ENCODE measurements at places on chromosomes 5 and 9.

GRCh38 chr9:89444925-89445765 lies 52.8 kb downstream of the SEMA4D start:
- no peak for DNase-seq

DNA sequence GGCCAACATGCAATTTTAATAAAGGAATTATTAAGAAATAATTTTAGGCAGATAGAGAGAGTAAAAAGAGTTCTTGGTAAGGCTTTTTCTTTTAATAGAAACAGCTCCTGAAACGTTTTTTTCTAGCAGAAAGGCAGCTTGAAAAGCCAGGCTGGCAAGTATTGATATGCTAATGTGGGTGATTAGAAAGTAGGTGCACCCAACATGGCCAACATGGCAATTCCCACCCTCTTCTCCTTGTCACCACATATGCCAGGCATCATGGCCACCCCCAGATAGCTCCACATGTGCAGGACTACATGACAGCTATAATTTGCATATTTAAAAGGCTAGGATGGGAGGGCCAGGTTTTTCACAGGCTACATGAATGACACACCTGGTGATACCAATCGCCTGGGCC lies 615.2 kb downstream of the PTPRD start:
- DNase-seq: peak; percentile 10

DNA sequence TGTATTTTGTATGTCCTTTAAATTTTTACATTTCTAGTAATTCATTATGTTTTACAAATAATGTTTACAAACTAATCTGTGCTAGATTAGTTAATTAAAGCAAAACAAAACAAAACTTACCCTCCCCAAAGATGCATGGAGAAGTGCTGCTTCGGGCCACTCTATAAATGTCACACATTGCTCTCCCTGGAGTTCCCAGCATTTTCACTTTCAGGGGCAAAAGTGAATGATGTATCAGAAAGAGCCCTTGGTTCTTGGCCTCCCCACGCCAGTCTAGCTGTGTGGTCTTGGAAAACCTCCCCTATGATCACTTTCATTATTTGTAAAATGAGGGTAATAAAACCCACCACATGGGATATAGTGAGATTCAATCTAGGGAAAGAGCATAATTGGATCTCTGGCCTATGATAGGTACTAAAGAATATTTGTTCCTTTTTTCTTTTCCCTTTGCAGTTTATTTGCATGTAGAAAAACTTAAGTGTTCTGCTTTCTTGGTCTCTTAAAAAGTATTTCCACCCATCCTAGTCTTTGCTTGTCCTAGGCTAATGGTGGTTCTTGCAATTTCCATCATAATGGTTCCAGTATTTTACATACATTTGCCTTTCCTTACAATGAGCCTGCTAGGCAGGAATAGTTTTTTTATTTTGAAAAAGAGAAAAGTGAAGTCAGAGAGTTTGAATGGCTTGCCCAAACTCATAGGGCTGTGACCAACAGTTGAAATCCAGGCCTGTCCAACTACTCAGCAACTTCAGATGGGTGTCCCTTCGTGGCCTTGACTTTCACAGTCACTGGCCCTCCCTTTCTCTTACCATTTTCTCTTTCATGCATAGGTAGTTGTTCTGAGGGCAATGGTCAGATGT lies 184.5 kb upstream of the KLF4 start:
- no peak for DNase-seq

DNA sequence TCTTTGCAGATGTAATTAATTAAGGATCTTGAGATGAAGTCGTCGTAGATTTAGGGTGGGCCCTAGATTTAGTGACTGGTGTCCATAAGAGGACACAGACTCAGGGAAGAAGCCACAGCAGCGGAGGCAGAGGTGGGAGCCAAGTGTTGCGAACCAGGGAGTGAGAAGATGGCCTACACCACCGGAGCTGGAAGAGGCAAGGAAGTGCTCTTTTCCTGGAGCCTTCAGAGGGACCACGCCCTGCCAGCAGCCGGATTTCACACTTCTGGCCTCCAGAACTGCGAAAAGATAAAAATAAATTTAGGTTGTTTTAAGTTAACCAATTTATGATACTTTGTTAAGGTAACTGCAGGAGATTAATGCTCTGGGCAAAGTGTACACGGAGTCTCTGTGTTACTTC lies 30.7 kb downstream of the EHMT1 start:
- no peak for DNase-seq

DNA sequence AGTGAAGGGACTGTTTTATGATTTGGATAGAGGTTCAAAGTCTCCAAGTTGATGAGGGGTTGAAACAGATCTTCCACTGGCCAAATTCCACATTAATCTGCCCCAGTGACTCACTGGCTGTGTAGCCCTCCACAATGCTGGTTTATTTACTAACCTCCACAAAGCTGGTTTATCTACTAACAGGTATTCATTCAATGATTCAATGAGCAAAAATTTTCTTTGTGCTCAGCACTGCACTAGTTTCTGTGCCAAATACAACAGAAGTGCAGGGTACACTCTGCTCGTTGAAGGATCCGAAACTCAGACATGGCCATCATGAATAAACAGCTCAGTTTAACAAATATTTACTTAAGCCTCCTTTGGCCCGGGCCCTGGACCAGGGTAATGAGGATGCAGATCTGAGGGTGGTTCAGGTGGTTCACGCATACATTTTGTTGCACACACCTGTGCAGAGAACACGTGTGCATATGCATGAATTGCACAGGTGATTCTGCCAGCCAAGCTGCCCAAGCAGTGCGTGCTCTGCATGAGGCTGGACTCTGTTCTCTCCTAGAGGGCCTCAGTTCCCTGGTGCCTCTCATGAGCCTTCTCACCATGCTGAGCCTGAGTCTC lies 71.0 kb downstream of the SH3PXD2B start:
- DNase-seq: no peak

- DNase-seq: no peak
Measured at GRCh38 chr5:72161951-72162350, 54.7 kb downstream of the MAP1B start.

DNA sequence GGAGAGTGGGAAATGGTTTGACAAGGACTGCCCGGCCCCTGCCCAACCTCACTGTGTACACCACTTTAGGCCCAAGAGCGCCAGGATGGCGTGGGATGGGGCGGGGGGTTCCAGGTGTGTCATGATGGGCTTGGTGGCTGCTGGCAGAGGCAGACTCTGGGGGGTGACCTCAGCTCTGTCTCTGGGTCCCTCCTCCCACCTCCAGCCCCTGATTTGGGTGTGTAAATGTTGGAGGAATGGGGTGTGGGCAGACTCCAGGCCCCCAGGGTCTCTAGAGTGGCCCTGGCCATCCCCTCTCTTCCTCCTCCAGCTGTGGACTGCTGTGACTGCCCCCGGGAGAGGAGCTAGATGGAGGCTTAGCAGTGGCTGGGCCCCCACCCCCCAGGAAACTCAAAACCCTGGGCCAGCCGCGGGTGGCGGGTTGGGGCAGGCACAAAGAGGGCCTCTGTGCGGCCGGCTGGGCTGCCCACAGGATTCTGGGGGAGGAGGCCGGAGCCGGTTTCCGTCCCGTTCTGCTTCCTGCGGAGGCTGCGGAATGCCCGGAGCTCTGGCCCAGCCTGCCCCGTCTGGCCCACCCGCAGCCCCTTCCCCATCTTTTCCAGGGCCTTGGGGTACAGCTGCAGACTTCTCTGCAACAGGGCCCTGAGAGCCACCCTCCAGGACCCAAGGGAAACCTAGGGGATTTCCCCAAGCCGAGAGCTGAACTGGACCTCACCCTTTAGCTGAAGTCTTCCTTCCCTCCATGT lies 23.1 kb downstream of the CXXC5 start:
- no peak for DNase-seq

DNA sequence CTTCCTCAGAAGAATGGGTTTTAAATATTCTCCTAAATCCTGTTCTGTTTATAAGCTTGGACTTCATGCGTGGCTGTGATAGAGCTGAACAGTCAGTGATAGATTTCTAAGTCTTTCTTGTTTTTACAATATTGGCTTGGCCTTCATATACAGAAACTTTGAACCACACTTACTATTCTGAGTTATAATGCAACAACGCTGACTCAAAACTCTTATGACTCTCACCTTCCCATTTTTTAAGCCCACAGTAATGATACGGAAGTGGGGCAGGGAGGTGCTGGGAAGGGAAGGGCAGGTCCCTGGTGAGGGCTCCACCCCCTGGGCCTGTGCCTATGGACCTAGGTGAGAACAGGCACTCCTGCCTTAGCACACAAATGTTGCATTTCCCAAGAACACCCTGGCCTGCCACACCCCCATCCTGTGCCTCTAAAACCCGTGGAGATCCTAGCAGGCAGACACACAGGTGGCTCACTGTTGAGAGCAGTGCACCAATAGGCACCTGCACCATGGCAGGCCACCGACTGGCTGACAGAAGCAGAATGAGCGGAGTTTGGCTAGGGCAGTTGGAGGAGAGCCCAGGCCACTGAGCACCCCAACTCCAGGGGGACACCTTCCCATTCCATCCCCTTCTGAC lies 376.7 kb downstream of the GABRG2 start:
- no peak for DNase-seq

- no peak for DNase-seq
Measured at GRCh38 chr5:157874861-157875260, 15.9 kb upstream of the CLINT1 start.

- no peak for DNase-seq
Measured at GRCh38 chr9:119101048-119101447, 268.2 kb downstream of the BRINP1 start.

DNA sequence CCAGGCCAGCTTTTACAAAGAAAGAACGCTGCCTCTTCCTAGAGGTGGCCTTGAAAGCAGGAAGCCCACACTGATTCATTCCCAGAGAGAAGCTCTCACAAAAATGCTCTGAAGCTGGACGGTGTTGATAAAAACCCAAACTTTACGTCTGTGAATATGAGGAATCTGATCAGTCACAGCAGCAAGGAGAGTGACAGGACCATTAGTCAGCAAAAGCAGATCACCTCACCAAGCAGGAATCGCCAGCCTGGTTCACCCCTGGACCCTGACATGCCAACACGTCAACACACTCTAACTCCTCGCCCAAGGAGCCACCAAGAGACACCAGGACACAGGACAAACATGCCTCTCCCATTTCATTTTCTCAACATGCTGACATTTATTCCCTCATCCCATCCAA lies 70.6 kb upstream of the ZNF622 start:
- DNase-seq: no peak

DNA sequence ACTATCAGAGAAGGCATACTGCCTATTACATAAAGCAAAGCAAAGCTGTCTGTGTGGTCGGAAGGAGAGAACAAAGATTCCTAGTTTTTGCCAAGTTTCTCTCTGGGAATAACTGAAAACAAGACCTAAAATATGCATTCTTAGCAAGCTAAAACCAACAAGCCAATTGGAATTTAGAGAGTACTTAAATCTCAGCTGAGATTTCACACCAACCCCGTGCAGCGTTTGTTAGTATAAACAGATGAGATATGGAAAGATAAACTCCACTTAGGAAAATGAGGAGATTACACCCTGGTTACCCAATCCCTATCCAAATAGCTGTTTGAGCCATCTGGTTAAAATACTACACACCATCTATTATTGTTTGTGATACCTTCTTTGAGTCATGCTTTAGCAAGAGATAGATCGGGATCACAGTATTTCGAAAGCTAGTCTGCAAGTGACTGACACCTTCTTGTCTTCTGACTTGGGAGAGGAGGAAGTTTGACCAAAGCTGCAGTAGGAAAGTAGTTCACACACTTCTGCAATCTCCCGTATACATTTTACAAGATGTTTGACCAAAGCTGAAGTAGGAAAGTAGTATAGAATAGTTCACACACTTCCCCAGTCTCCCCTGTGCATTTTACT lies 18.2 kb downstream of the FAF2 start:
- peak; percentile 43 for DNase-seq

DNA sequence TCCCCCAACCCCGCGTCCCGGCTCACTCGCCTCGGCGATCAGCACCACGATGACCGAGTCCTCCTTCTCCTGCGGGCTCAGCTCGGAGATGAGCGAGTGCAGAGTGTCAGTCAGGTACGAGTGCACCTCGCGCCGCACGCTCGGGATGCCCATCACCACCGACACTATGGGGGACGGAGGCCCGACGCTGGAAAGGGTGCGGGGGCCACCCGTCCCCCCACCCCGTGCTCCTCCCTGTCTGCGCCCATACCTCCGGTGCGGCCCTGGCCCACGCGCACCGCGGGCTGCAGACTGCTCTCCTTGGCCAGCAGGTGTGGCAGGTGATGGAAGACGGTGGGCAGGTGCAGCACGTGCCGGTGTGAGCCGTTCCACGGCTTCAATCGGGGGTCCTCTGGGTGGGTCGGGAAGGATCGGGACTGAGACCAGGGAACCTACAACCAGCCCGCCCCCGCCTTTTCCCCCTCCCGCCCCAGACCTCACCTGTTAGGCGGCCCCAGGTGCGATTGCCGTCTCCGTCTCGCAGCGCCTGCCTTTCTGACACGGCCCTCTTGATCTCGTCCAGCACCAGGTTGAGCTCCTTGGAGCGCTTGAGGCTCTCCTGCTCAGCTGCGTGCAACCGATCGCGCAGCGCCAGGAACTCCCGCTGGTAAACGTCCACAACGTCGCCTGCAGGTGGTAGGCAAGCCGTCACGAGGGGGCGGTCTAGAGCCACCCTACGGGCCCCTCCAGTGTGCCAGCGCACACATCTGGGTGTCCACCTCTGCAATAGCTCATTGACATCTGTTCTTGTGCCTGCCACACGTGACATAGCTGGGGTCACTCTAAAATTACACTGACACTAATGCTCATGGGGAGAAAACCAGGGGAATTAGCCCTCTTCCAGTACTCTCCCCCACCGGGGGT lies 5.1 kb downstream of the MGAT4B start:
- DNase-seq: peak; percentile 92

DNA sequence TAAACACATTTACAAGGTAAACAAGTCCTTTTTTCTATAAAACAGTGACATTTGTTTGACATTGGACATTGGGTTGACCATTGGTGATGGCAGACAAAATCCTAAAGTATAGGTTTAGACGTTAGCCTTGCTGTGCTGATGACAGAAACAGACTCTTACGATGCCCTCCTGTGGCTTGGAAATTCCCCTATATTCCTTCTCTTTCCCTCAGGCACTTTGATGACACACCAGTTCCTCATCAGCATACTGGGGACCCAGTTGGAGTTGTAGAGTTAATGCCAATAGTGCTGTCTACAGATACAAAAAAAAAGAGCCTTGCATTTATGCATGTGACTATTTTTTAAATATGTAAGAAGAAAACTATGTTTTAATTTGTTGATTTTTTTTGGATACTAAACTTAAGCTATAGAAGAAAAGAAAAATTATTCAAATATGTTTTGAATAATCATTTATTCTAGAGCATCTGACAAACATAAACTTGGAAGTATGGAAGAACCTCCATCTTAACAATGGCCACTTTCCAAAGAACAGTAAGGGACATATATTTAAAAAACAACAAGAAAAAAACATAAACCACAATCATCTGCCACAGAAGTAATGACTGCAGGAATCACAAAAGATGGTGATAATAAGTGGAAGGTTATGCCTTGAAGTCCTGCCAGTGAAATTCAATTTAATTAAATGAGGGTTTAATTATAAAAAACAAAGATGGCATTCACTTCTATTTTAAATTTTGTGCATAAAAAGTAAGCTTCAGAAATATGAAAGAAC lies 75.6 kb upstream of the SNCAIP start:
- DNase-seq: no peak

DNA sequence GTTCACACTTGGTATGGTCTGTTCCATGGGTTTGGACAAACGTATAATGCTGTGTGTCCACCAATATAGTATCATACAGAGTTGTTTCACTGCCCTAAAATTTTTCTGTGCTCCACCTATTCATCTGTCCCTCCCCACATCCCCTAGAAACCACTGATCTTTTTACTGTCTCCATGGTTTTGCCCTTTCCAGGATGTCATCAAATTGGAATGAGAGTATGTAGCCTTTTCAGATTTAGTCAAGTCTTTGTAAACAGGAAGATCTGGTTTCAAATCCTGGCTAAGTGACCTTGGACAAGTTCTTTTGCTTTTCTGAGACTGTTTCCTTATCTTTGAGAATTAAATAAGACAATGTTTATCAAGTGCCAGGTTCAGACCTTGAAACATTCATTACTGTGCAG lies 13.2 kb upstream of the LVRN start:
- no peak for DNase-seq

Data from hematopoietic multipotent progenitor cell treated with erythropoietin and hydrocortisone succinate and interleukin-3 and kit ligand, for 6 days (in vitro differentiated cells).